ENCODE measurements at places on chromosomes 16 and 17.

GRCh38 chr17:14755002-14755401, 454.1 kb downstream of the HS3ST3B1 start:
- DNase-seq: no peak

DNA sequence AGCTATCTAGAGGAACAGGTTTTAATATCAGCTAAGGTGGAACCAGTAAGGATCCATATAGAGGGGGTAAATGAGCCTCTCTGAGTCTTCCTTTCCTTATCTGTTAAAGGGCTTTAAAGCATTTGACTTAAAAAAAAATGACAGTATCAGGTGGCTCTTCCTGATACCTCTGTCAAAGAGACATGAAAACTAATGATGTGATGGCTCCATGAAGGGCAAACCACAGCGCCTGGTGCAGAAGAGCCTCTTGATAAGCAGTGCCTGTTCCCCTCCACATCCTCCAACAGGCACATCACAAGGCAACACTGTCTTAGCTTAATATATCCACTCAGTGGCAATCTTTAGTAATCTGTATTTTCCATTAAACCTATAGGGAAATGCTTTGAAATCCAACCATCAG, 68.9 kb downstream of the USP31 start:
- no peak for DNase-seq

GRCh38 chr17:49465331-49465903, 29.7 kb upstream of the NGFR start:
- no peak for DNase-seq

DNA sequence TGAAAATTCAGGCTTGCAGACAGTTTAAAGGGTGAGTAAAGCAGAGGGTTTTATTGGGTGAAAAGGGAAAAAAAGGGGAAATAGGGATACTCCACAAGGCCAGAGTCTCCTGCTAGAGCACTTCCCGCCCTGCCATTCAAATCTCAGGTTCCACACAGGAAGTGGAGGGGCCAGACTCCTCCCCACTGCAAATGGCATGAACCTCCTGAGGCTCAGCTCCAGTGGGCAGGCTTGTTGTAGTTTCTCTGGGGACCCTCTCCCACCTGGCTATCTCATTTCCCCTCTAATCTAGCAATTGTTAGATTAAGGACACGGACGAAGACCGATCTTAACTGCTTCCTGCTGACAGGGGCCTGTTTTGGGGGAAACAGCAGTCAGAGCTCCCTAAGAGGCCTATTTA, 43.4 kb downstream of the TAOK1 start:
- no peak for DNase-seq

GRCh38 chr16:56419740-56420548, 5.4 kb downstream of the AMFR start:
- DNase-seq: no peak
